ENCODE measurements at places on chromosomes 16 and 17.

DNA sequence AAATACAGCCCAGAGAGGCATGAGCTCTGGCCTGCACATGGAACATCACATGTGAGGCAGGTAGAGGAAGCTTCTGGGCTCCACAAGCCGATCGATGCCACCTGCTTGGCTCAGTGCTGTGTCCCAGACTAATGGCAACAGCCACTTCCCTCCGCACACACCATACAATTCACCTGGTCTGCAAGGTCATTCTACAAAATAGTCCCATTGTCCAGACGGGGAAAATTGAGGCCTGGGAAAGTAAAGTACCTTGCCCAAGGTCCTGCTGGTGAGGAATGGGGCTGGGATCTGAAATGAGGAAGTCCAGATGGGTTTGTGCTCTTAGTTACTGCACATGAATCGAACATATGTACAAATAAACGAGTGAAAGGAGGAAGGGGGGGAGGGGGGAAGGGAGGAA is 88.0 kb downstream of the LITAF start:
- no peak for DNase-seq

- DNase-seq, result no peak
Observed at GRCh38 chr16:85651629-85652430, 36.9 kb downstream of the GINS2 start.

- no peak for DNase-seq
Observed at GRCh38 chr16:21600031-21600773, 825 bp downstream of the METTL9 start.

DNA sequence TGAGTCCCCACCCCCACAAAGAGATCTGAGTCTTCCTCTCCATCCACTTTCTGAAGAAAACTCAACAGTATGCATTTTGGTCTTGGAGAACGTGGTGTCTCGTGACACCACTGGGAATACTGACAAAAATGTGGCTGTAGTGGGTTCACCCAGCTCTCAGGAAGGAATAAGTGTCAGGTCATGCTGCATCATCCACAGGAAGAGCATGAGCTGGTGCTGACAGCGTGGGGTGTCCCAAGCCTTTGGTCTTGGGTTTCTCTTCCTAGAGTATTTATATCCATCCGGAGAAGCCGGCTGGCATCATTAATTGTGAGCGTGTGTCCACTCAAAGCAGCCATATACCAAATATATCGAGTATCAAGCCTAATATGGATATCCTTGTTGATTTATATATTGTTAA is 55.9 kb downstream of the C17orf67 start:
- no peak for DNase-seq

DNA sequence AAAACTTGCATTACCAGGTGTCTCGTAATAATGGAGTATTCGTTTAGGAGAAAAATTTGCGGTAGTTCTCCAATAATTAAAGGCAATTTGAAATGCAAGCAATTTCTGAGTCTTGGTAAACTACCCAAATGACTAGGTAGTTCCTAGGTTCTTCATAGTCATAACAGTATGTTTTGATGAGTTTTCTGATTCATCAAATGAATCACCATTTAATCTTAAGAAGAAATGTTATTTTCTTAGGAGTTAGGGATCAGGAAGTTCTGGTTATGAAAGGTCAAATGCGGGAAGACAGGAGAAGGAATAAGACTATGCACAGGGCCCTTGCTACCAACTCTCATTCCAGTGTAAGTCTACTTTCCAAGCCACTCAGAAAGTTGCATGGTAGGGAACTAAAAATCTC is 221.5 kb upstream of the SOX9 start:
- DNase-seq, result no peak

DNA sequence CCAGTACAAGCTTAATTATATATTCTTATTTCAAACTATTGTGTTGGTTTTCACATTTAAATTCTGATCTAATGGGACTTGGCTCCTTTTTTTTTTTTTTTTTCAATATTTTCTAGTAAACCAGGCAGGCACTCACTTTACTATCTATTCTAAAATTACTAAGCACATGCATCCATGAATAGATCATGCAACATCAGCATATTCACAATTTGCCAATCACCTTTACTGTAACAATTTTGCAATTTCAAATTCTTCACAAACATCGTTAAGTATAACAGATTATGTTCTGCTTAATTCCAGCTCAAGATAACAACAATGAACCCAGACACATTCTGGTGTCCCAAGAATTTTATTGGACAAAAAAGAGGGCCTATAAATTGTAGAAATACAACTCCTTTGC is 217.4 kb downstream of the CDH8 start:
- DNase-seq, result no peak

DNA sequence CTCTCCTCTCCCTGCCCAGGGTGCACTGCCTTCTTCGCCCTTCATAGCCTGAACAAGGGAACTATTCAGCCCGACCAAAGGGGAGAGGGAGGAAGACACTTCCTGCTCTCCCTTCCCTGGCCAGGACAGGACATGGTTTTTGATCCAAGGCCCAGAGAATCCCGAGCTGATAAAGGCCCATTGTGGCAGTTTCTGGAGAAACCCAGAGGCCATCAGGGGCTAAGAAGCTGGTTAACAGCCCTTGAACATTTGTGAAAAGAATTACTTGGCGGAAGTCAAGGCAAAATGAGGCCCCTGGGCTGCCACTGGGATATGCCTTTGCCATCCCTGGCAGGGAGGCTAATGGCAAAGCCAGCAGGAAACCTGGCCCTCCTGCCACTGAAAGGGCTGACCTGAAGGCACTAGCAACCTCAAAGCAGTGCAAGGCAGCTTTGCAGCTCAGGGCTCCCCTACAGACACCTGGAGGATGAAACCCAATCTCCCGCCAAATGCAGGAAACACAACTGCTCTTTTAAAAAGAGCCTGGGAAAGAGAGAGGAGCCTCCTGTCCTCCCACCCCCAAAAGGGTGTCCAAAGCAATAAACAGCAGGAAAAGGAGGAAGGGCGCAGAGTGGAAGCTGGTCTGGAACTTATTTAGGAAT is 12.6 kb downstream of the PHB1 start:
- no peak for DNase-seq

GRCh38 chr17:80618304-80618703 is 73.7 kb downstream of the RPTOR start:
- no peak for DNase-seq

DNA sequence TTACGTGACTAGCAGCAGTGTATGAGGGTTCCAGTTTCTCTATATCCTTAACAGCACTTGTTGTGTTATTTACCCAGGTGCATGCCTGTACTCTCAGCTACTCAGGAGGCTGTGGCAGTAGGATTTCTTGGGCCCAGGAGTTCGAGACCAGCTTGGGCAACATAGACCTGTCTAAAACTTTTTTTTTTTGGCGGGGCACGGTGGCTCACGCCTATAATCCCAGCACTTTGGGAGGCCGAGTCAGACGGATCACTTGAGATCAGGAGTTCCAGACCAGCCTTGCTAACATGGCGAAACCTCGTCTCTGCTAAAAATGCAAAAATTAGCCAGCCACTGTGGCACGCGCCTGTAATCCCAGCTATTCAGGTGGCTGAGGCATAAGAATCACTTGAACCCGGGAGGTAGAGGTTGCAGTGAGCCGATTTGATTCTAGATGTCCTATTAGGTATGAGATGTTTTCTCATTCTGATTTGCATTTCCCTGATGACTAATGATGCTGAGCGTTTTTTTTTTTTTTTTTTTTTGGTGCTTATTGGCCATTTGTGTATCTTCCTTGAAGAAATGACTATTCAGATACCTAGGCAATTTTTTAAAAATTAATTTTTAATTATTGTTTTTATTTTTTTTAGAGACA is 13.4 kb downstream of the CASC3 start:
- DNase-seq, result no peak

GRCh38 chr16:47504599-47504998 is 43.5 kb downstream of the PHKB start:
- DNase-seq, result no peak

- peak; percentile 31 for DNase-seq
Observed at GRCh38 chr16:72220875-72221629, 49.1 kb upstream of the PMFBP1 start.

- no peak for DNase-seq
Observed at GRCh38 chr17:35726127-35726952, 5.1 kb upstream of the RASL10B start.

GRCh38 chr16:392450-393030 is 4.5 kb upstream of the NME4 start:
- no peak for DNase-seq
